ENCODE measurements at places on chromosomes 1 and 21.
A peak's percentile ranks its signal among the peaks of the same experiment; 100 is the strongest.

- no peak for DNase-seq
These were observed 92.8 kb downstream of the ETS2 start for GRCh38 chr21:38898422-38899096.

- no peak for DNase-seq
These were observed 193.7 kb upstream of the OLFM3 start for GRCh38 chr1:102190429-102190828.

GRCh38 chr1:72670902-72671301, 388.6 kb upstream of the NEGR1 start:
- no peak for DNase-seq

DNA sequence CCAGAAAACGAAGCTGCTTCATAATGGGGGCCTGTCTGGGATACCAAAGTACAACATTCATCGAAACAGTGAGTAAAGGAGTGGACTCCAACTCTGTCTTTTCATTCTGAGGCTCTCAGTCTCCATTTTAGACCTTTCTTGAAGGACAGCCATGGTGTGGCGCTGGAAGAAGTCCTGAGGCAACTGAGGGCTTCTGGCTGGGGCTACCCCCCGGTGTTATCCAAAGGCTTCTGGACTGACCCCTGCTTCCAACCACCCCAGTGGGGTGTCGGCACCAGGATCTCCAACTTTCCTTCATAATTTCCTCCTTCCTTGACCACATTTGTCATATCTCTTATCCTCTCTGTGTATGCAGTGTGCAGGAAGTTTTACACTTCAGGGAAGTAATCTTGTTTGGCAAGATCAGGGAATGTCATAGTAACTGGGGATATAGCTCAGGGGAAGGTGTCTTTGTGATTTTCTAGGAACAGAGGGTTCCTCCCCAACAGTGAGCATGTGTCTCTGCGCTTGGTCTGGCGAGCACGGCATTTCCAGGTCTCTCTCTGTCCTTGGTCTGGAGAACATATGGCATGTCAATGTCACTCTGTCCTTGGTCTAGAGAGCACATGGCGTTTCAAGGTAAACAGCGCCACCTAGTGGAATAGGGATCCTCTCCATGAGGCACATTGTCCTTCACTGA, 19.4 kb upstream of the BSDC1 start:
- no peak for DNase-seq

- DNase-seq: no peak
These were observed 174.8 kb downstream of the LTN1 start for GRCh38 chr21:28817871-28818270.

GRCh38 chr1:10738061-10739058, 58.1 kb downstream of the CASZ1 start:
- no peak for DNase-seq

GRCh38 chr1:170426596-170426995, 105.4 kb upstream of the GORAB start:
- no peak for DNase-seq

- no peak for DNase-seq
These were observed 93.9 kb upstream of the TARDBP start for GRCh38 chr1:10918531-10918930.

- no peak for DNase-seq
These were observed 116.0 kb downstream of the ETS2 start for GRCh38 chr21:38921511-38922251.

DNA sequence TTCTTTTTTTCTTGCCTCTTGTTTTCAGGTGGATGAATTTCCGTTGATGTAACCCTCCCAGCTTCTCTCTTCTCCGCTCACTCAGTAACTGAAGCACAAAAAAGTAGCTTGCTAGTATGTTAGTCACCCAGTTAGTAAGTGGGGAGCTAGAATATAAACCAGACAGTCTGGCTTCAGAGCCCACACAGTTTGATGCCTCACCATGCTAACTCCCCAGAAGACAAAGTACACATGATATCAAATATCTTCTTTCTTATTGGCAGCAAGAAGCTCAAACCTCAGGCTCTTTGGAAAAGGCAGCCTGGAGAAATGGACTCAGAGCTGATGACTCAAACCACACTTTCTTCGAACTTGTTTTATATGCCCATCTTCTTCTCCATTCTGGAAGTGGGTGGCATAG, 187.5 kb upstream of the PLXNA2 start:
- no peak for DNase-seq

DNA sequence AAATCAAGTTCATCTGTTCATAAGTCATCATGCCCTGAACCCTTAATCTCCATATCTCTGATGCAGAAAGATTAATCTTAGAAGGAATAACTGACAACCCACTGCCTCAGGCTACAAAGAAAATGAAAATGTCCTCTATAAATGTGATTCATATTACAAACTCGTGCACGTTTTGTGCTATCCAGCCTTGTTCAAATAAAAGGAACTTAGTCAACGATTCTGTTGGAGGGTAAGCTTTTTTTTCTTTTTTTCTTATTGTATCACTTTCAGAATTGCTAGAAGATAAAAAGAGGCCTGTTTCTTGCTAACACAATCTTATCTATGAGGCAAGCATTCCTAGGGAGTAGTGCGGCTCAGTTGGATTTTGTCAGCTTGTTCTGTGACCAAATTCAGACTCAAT, 228.4 kb downstream of the TM2D1 start:
- DNase-seq: no peak

DNA sequence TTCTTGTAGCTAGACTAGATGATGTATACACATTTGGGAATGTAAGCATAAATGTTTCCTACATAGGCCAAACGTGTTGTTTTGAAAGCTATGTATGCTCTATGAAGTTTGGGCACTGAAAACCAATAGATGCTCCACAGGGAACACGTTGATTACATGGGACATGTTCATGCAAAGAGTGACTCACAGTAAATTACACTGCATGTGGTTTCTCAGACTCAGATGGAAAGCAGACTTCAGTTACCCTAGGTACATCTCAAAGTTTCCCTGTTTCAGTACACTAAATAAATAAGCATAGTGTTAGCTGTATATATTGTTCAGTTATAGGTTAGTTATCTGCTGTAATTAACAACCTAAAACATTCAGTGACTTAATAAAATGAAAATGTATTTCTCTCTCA, 301.9 kb upstream of the RUNX1 start:
- DNase-seq: no peak

GRCh38 chr1:156135930-156136871, 17.2 kb upstream of the SEMA4A start:
- no peak for DNase-seq

DNA sequence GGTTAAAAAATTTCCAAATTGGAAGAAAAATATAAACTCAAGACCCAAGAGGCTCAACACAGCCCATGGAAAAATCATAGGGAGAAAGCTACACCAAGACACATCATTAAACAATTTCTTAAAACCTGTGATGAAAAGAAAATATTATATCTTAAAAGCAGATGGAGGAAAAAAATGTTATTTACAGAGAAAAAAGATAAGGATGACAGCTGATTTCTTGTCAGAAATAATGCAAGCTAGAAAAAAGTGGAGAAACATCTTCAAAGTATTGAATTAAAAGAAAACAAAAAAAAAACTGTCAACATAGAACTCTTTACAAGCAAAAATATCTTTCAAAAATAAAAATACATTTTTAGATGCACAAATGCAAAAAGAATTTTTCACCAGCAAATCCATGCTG, 930.5 kb downstream of the ADGRL2 start:
- no peak for DNase-seq

- no peak for DNase-seq
These were observed 65.4 kb downstream of the CEP350 start for GRCh38 chr1:180020017-180020416.

DNA sequence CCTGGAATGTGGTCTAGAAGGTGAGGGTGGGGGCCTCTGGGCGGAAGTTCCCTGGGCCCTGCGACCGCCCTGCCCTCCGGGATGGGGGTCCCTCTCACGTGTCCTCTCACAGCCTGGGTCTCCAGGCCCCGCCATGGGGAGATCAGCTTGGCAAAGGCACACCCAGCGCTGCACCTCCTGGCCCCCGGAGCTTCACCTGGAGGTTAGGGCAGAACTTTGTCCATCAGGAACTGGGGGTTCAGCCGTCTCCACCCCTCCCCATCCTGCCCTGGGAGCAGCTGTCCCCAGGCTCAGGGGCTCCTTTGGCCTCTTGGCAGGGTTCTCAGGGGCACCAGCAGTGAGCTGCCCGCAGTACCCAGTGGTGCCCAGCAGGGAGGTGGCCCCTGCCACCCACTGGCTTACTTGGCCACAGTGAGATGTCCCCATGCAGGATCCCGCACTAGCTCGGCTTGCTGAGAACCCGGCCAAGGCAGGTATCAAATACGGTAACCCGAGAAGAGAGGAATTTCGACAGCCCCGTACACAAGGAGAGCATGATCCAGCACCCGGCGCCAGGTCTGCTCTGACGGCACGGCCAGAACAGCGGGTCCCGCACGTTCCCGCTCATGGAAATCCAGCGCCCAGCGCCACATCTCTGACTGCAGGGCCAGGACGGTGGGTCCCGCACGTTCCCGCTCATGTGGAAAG, 36.7 kb downstream of the RRP1 start:
- no peak for DNase-seq

- no peak for DNase-seq
These were observed 76.8 kb upstream of the DNAJC6 start for GRCh38 chr1:65232461-65232990.

GRCh38 chr1:157496121-157496526, 56.2 kb downstream of the FCRL5 start:
- peak; percentile 40 for DNase-seq

DNA sequence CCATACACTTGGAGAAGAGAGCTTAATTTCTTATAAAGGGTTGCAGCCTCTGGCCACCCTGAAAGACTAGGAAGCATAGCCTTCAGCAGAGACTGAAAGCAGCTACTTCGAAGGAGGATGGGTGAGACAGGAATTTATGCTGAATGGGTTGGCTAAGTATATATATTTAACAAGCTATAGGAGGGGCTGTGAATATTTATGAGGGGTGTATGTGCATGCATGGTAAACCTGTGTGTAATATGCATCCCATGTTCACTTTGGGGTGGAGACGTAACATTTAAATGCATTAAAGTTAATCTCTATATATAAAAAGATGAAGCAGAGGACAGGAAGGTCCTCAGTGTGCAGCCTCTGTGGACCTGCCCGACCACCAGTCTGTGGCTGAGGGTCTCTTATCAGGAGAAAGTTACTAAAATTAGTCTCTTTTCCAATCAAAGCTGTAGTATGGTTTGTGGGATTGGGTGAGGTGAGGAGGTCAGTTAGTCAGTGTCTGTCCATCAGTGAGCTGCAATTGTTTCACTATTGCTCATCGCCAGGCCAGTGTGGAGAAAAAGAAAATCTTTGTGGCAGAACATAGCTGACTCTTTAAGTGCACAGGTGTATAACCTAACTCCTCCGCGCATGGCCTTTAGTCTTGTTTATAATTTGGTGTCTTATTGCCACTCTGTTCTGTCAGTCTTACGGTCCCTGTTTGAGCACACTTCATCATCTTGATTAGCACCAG, 35.4 kb upstream of the DSCAM start:
- no peak for DNase-seq

GRCh38 chr1:205020466-205020865, 22.5 kb upstream of the CNTN2 start:
- no peak for DNase-seq

GRCh38 chr1:67189953-67190352, 23.7 kb downstream of the IL23R start:
- no peak for DNase-seq

GRCh38 chr1:154747380-154747739, 122.7 kb downstream of the KCNN3 start:
- DNase-seq: no peak

DNA sequence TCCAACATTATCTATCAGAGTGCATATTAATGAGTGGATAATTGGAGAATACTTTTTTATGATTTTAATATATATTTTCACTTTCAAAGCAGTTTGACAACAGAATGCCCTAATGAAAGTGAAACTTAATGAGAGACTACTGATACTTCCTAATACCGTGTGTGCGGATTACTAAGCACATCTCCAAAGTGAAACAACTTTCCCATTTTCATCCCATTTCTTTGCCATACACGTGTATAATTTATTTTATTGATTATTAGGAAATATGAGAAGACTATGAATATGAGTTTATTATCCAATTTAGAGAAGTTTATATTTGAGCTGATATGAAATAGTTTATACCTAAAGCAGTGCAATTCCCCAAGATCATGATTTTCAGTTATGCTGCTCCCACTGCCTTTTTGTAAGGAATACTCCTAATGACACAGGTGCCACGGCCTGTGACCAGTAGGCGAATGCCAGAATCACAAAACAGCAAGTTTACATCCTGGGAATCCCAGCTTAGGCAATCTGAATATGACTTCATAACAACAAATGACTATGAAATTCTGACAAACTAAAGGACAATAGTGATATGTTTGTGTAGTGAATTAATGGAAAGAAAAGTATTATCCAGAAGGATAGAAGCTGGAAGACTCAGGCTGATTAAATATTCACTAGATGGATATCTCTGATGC, 202.9 kb downstream of the NCAM2 start:
- no peak for DNase-seq

- DNase-seq: no peak
These were observed 64.1 kb downstream of the KIFAP3 start for GRCh38 chr1:170010443-170010842.

GRCh38 chr1:113321771-113322387, 68.4 kb upstream of the MAGI3 start:
- DNase-seq: no peak

GRCh38 chr1:37755290-37755689, 9.6 kb downstream of the EPHA10 start:
- DNase-seq: no peak

- no peak for DNase-seq
These were observed 12.5 kb upstream of the MYOC start for GRCh38 chr1:171664976-171665375.

DNA sequence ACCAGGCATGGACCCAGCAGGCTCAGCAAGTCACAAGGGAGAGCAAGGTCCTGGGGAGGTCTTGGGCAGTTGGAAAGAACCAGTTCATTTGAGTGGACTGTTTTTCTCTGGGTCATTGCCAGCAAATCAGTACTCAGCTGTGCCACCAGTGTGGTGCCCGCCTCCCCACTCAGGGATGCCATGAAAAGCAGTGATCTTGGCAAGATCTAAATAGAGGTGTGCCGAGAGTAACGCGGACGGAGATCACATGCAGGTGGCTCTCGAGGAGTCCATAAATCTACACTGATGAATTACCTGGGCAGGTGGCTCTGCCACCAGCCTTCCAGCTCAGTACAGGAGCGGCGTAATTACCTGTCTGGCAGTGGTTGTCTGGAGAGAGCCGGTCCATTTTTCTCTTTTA, 642.2 kb downstream of the PTPRU start:
- no peak for DNase-seq

GRCh38 chr1:151131701-151132334, 14.6 kb downstream of the SEMA6C start:
- peak; percentile 23 for DNase-seq

GRCh38 chr1:6602669-6603237, at the start of gene KLHL21:
TSS of gene KLHL21 (minus strand) at chr1:6602869. CDS start at chr1:6602817, 52 bp downstream.
- peak; percentile 72 for DNase-seq

GRCh38 chr1:85984636-85985035, 171.9 kb downstream of the COL24A1 start:
- no peak for DNase-seq

Measured in progenitor cell of endocrine pancreas (in vitro differentiated cells).